Tongue (tissue), 3 donors: ENCODE measurements at places on chromosomes 2 and 18.

DNA sequence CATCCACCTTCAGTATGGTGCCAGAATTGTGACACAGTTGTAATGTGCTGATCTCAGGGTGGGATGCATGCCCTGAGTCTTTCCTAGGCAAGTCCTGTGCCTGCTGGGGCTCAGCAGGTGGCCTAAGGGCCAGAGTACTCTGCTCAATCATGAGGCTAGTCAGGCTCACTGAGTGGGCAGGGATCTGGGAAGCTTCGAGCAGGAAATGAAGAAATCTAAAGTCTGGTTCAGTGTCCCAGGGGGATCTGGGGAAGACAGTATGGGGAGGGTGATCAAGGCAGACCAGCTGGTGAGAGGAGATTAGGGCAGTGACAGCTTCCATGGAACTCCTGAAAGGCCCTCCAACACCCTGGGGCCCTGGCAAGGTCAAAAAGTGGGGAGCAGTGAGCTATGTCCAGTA, 8.9 kb upstream of the ANKRD29 start:
- no peak for DNase-seq

- DNase-seq: peak; percentile 7
Measured at GRCh38 chr2:138948070-138948539, 167.9 kb upstream of the NXPH2 start.

DNA sequence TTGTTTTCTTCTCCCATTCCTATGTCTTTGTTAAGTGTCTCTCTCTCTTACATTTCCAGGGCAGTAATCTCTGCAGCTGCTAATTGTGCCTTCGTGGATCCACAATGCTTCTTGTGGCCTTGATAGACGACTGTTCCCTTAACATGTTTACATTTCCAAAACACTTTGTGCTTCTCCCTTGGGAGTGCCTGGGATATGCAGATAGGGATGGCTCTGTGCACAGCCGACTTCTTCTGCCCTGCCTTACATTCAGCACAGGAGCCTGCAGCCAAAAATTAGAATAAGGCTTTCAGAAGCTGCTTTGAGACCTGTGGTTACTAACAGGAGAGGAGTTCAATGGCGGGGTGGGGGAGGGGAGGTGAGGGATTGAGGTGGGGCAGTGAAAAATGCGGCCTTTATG, 328.9 kb downstream of the TDRD15 start:
- no peak for DNase-seq

- DNase-seq: no peak
Measured at GRCh38 chr2:48933828-48934497, 178.4 kb upstream of the LHCGR start.

- DNase-seq: no peak
Measured at GRCh38 chr2:19785867-19786266, 115.9 kb downstream of the TTC32 start.

DNA sequence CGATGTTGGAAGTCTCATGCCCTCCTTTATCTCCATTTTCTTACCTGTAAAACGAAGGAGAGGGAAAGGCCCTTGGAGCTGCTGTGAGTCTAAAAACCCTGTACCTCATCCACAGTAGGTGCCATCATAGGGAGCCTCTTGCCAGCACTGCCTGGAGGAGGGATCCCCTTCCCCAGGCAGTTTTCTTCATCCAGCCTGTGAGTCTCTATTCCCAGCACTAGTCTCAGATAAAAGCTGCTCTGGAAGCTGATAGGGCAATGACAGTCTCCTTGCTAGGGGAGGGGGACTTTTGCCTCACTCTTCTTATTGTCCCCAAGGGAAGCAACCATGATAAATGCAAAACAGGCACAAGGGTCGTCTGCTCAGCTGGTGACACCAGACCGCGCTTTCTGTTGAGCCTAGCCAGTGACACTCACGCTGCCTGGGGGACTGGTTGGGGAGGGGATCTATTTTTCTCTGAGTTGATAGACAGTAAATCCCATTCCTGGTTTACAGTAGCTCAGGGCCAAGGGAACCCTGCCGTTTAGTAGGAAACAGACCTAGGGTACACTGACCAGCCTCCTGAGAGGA, 139.5 kb upstream of the NABP1 start:
- DNase-seq: no peak

DNA sequence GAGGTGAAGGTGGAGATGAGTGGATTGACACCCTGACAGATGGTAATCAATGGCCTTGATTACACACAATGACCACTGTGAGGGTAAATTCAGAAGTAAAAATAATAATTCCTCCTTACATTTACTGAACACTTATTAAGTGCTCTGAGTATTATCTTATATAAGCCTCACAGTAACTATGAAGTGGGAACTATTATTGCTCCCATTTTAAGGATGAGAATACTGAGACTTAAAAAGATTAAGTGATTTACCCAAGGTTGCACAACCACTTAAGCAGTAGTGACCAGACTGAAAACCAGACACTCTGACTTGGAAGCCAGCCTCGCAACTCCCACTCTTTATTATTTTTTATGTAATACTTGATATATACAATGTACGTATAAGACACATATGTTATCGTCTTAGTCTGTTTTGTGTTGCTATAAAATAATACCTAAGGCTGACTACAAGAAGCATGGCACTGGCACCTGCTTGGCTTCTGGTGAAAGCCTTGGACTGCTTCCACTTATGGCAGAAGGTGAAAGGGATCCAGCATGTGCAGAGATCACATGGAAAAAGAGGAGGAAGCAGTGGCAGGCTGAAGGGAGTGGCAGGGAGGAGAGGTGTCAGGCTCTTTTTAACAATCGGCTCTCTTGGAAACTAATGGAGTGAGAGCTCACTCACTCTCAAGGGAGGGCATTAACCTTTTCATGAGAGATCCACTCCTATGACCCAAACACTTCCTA, 41.5 kb upstream of the C1D start:
- DNase-seq: no peak

DNA sequence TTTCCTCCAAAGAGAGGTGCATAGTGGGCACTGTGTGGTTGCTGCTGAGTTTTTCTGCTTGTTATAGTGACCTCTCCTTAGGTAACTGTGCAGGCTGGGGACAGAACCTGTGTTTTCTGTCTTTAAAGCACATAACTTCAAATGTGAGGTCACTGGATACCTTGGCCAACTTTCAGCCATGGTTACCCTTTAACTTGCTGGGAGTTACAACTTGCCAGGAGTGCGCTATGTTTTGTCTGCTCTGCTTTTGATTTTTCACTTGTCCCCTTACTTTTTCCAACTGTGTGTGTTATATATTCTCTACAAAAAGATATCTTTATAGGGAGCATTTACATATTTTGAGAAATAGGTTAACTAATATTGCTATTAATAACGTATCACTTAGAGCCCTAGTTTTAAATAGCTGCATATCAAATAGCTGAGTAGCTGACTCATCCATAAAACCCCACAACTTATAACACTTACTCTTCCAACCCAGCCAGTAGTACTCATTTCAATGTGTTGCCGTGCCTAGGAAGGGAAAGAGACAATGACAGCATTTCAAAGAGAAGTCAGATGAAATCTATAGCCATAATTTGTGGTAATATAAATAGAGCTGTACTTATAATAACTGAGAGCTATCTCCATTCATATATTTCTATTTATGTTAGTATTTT, 51.6 kb downstream of the DPP4 start:
- DNase-seq: no peak

GRCh38 chr2:109442715-109443319, 170.9 kb downstream of the SEPTIN10 start:
- no peak for DNase-seq

GRCh38 chr18:37452015-37452414, 113.6 kb downstream of the CELF4 start:
- no peak for DNase-seq

- no peak for DNase-seq
Measured at GRCh38 chr2:239820836-239821693, 204.1 kb downstream of the NDUFA10 start.

- DNase-seq: no peak
Measured at GRCh38 chr18:13389491-13390131, 171.1 kb downstream of the LDLRAD4 start.

- DNase-seq: no peak
Measured at GRCh38 chr2:63537306-63537705, 51.0 kb downstream of the WDPCP start.
